ENCODE measurements at places on chromosomes 1 and 21. TPM values are rescaled to one million over a fixed set of nuclear protein-coding genes. Genes with fewer than 3 reads are reported as not detected.

DNA sequence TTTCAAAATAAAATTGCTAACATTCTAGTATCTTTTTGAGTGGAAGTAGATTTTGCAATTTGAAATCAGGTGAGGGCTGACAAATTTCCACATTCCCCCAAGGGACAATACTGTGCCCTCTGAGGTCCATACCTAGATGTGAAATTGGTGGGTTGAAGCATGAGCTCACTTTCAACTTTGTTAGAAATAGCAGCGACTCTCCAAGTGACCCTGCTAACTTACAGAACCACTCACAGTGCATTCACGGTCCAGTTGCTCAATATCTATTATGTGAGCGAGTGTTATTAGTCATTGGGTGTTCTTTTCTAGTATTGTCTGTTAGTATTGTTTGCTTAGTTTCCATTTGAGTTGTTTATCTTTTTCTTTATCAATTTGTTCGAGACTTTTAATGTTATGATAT lies 53.6 kb upstream of the ASB17 start:
- peak; percentile 36 for DNase-seq

DNA sequence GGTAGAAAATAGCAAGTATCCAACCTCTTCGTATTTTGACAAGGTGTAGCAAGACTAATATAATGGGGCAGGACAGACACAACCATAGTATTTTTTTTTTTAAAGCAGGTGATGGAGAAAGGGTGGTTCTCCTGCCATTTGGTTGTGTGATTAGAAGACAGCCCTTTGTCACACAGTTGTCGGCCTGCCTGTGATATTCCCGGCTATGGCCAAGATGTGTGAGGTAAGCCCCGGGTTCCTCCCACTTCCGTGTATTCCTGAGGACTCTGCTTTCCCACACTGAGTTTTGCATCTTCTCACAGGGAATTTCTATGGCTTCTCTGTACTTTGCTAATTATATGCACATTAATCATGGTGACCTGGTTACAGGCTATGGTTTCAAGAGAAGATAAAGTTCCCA lies 35.9 kb downstream of the ZNF496 start:
- DNase-seq: no peak

The RNF186 gene
- total RNA-seq: not detected

DNA sequence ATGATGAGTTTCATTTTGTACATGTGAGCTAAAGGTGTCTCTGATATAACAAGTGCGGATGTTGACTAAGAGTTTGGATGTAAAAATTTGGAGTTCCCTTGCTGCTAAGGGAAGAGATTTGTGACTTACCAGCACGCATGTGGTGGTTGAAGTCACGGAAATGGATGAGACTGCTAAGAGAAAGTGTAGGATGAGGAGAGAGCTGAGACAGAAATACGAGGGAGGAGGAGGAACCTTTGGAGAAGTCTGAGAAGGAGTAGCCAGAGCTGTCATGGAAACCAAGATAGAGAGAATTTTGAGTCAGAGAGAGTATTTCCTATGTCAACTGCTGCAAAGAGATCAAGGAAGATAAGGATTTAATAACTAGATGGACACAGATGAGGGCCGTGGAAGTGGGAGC lies 106.5 kb upstream of the COL24A1 start:
- DNase-seq: no peak

The HSPB7 gene
- 4.0 TPM for total RNA-seq

- DNase-seq: no peak
Observed at GRCh38 chr1:48629867-48630266, 146.8 kb downstream of the BEND5 start.

The SYNC gene
- 7.3 TPM for total RNA-seq

The TNFRSF18 gene
- total RNA-seq: not detected

DNA sequence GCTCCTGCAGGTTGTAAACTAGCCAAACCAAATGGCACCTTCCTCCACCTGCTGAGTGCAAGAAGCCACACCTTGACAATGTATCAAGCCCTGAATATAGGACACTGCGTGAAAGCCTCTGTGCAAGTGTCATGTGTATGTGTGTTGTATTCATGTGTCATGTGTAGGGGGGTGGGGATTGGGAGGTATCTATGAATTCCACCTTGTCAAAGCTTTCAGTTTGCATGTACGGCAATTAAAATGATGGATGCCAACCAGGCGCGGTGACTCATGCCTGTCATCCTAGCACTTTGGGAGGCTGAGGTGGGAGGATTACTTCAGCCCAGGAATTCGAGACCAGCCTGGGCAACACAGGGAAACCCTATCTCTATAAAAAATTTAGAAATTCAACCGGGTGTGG lies 19.8 kb downstream of the CD34 start:
- no peak for DNase-seq

- peak; percentile 55 for DNase-seq
Observed at GRCh38 chr1:24491577-24492360, 10.9 kb upstream of the RCAN3 start.

DNA sequence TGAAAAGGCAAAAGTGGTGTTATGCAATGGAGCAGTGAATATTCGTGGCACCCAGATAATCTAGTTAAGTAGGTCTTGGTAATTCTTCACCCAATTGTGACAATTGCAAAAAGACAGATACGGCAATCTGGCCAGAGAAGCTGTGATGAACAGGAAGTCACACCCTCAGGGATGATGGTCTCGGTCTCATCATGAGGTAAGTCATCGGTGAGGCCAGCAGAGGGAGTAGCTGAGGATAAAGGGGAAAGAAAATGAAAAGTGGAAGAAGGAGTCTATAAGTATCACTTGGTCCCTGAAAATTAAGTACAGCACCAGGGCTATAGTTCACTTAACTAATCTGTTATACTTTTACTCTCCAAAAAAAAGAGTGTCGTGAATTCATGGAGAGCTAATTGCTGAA lies 258.8 kb upstream of the NCAM2 start:
- DNase-seq: no peak

GRCh38 chr21:39108291-39109162 lies 74.7 kb downstream of the PSMG1 start:
- DNase-seq: no peak

GRCh38 chr1:54053745-54054437 lies 483 bp downstream of the TCEANC2 start:
- no peak for DNase-seq

- no peak for DNase-seq
Observed at GRCh38 chr21:14766241-14766640, 220.1 kb upstream of the SAMSN1 start.
